Suprapubic skin (tissue), 4 donors: ENCODE measurements at places on chromosomes 3 and 15. TPM values are rescaled to one million over a fixed set of nuclear protein-coding genes. Genes with fewer than 3 reads are reported as not detected.

GRCh38 chr3:127174284-127174683, 18.6 kb upstream of the PRR23E start:
- H3K4me1 ChIP-seq: peaks cover 3% of the 10 kb centered on the region
- no peak for DNase-seq
- H3K27me3 ChIP-seq: peaks cover 35% of the 10 kb centered on the region
- H3K36me3 ChIP-seq: no peaks in the 10 kb centered on the region
- H3K4me3 ChIP-seq: no peak overlapping the region
- no peak overlapping the region for H3K27ac ChIP-seq

The CADPS gene
- total RNA-seq: 3.8 TPM

DNA sequence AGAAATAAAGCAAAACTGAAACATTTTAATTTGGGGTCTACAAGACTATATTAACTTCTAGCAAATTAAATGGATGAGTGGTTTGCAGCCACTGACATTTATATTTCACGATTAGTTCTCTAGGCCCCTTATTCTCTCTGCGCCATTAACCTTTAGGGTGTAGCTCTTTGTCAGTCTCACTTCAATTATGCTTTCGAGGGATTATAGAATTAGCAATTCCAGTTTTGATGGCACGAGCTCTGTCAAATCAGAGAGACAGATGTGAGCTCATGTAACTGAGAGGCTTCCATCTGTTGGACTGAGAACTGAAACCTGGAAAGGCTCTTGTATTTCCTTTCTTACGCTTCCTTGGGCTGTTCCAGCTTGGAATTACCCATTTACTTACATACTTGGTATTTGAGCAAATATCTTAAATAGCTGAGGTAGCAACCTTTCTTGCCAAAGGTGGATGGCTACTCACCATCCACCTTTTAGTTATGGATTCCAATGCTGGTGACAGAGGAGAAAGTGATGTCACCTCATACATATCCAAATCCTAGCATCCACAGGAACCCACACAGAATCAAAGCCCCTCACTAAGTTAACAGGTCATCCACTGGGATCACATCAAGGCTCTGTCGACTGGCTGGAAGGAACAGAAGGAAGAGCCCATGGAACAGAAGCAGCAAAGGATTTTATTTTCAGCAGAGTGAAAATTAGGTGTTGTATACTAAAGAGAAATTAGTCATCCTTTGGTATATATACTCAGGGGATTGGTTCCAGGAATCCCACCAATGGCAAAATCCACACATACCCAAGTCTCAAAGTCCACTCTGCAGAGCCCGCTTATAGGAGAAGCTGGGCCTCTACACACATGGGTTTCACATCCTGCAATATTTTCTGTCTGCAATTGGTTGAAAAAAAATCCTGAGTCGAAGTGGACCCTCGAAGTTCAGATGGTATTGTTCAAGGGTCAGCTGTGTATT, 20.8 kb downstream of the VGLL4 start:
- no peak overlapping the region for H3K27ac ChIP-seq
- H3K4me1 ChIP-seq: peaks cover 63% of the 10 kb centered on the region
- no peak overlapping the region for H3K4me3 ChIP-seq

The CPOX gene
- total RNA-seq: 29.2 TPM

DNA sequence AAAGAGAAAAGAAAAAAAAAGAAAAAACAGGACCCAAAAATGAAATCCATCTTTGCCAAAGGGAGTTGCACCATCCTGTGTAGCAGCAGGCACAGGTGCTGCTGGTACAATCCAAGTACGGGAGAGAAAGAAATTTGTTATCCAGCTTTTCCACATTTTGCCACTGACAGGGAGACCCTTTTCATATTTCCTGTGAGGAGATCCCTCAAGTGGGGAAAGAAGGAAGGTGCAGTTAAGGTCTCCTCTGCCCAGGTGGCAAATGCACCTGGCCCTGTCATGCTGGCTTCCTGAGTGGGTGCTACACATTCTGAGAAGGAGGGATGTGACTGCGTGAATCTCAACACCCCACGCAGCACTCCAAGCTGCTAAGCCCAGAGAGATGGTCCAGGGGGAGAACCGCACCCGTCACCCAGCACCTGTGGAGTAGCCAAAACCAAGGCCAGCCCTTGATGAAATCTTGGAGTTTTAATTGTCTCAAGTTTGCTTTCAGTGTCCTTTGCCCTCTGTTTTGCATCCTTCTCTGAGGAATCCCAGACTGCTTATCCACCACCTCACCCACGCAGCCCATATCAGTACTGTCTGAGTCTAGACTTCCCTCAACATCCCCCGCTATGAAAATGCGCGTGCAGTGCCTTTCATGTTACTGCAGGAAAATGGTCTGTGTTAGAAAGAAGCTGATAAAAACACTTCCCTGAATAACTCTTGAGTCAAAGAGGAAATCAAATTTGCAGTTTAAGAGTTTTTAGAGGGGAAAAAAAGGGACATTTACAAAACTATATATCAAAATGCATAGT, 141.9 kb upstream of the THBS1 start:
- peaks cover 10% of the 10 kb centered on the region for H3K4me1 ChIP-seq
- DNase-seq: no peak
- no peaks in the 10 kb centered on the region for H3K27me3 ChIP-seq
- H3K27ac ChIP-seq: no peak overlapping the region
- no peak overlapping the region for H3K4me3 ChIP-seq
- H3K36me3 ChIP-seq: no peaks in the 10 kb centered on the region

- no peaks in the 10 kb centered on the region for H3K36me3 ChIP-seq
- H3K27ac ChIP-seq: no peak overlapping the region
- no peak for DNase-seq
- no peaks in the 10 kb centered on the region for H3K4me1 ChIP-seq
Measured at GRCh38 chr3:43969944-43970343, 271.7 kb upstream of the TOPAZ1 start.

DNA sequence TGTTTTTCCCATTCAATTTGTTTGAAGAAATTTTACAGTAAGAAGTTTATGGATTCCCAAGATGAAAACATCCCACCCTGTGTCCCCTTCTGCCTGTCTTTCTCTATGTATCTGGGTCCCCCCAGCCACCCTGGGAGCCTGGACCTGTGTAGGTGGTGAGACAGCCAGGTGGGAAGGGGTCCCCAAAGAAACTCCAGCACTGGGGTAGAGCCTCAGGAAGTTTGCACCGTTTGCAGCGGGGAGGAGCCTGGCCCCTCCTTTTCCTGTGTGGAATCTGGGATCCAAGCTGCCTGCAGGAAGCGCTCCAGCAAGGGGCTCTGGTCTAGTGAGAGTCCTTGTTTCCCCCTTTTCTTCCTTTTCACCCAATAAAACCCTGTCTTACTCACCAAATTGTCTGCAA, 49.4 kb upstream of the ITGA11 start:
- H3K4me1 ChIP-seq: peaks cover 21% of the 10 kb centered on the region
- H3K4me3 ChIP-seq: no peak overlapping the region
- no peak for DNase-seq
- H3K36me3 ChIP-seq: no peaks in the 10 kb centered on the region
- H3K27ac ChIP-seq: no peak overlapping the region

- no peaks in the 10 kb centered on the region for H3K27me3 ChIP-seq
- H3K36me3 ChIP-seq: peaks cover 15% of the 10 kb centered on the region
- DNase-seq: no peak
- no peak overlapping the region for H3K4me3 ChIP-seq
- H3K4me1 ChIP-seq: no peaks in the 10 kb centered on the region
Measured at GRCh38 chr15:65619626-65620290, 2.0 kb upstream of the SLC24A1 start.

DNA sequence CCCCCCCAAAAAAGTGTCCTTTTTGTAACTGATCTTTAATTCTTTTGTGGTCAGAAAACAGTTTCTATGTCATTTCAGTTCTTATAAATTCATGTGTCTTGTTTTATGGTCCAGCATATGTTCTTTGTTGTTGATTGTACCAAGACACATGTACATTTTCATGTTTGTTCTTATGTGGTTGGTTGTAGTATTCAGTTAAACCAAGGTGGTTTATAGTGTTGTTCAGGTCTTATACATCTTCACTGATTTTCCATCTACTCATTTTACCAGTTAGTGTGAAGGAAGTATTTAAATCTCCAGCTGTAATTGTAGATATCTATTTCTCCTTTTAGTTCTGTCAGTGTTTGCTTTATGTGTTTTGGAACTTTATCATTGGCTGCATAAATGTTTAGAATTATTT, 24.0 kb downstream of the MEF2A start:
- no peak overlapping the region for H3K27ac ChIP-seq
- DNase-seq: no peak
- no peaks in the 10 kb centered on the region for H3K36me3 ChIP-seq
- H3K4me1 ChIP-seq: peaks cover 15% of the 10 kb centered on the region
- H3K27me3 ChIP-seq: no peaks in the 10 kb centered on the region

DNA sequence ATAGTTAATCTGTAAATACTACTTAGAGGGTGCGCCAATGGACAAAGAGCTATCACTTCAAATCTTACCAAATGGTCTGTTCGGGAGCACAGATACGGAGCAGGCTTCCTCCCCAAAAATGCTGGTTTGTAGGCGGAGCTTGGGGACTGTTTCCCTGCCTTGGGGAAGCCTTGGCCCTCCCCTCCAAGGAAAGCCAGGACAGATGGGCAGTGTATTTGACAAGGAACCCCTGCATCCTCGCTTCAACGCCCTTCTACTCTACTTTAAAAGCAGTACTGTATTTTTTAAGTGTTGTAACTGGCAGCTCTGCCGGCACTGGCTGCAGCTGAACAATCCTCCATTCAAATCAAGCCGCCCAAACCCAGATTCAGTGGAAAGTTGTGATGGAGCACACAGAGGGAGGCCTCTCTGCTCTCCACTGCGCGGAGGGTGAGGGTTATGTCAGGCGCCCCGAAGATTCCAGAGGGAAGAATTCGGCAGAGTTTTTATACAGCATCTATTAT, 83.1 kb upstream of the FNDC3B start:
- no peaks in the 10 kb centered on the region for H3K27me3 ChIP-seq
- no peak overlapping the region for H3K4me3 ChIP-seq
- H3K27ac ChIP-seq: no peak overlapping the region
- no peaks in the 10 kb centered on the region for H3K4me1 ChIP-seq

DNA sequence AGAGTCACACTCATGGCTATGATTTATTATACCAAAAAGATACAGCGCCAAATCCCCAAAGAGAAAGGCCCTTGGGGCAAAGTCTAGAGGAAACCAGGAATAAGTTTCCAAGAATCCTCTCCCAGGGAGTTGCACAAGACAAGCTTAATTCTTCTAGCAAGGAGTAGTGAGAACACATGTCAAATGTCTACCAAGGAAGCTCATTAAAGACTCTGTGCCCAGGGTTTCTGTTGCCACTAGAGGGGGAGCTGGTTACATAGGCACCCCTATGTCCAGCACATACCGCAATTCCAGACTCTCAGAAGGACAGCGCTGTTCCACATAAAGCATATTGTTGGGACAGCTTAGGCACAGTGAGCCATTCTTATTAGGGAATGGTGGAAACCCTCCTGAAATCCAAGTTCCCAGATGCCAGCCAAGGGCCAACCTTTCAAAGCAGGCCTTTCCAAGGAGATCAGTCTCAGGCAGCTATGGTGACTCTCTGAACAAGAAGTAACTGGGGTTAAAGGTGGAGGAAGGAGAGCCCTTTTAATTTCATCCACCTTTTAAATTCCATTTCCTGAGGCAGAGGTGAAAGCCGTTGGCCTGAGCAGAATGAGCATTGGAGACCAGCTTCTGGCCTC, 194.2 kb downstream of the UACA start:
- H3K36me3 ChIP-seq: no peaks in the 10 kb centered on the region
- H3K4me1 ChIP-seq: no peaks in the 10 kb centered on the region
- DNase-seq: peak; percentile 23
- no peak overlapping the region for H3K4me3 ChIP-seq

DNA sequence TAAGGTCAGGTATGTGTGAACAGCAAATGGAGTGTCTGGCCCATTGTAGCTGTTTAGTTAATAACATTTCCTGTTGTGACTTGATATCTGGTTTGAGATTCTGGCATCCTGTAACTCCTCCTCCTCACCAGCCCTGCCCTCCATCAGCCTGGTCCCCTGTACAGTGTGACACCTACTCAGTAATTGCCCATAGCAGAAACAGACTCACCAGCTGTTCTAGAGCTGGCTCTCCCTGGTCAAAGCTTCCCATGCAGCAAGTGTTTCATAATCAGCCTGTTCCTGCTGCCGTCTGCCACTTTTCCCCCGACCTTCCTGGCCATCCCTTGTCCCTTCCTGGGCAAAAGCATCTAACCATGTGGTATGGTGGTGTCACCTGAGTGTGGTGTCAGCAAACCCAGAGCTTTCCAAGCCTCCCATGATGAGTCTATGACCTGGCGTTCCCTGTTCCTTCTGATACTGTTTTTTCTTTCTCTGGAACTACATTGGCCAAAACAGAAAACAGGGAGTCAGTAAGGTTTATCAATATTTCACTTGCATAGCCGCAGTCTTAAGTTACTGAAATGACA, 55.4 kb downstream of the B3GALNT1 start:
- DNase-seq: no peak
- H3K27me3 ChIP-seq: no peaks in the 10 kb centered on the region
- no peaks in the 10 kb centered on the region for H3K4me1 ChIP-seq
- H3K4me3 ChIP-seq: no peak overlapping the region
- no peaks in the 10 kb centered on the region for H3K36me3 ChIP-seq

The CXCR6 gene
- not detected for total RNA-seq
